ENCODE measurements at places on chromosomes 12 and 14.

DNA sequence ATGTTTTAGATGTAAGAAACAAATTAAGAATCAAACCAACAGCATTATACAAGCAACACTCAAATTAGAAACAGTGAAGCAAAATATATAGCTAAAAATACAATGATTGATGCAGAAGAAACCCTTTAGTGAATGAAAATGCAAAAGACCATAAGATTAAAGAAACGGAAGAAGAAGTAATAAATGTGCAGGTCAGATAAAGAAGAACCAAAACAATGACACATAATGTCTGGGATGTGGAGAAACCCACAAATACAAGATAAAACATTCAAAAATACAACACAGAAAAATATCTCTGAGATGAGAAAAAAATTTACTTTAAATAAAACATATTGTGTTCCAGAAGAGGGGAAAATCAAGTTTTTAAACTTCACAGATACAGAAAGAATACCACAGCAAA lies 73.4 kb upstream of the AVPR1A start:
- no peak overlapping the region for H3K27ac ChIP-seq
- H3K27me3 ChIP-seq: no peaks in the 10 kb centered on the region
- H3K4me1 ChIP-seq: no peaks in the 10 kb centered on the region
- H3K36me3 ChIP-seq: no peaks in the 10 kb centered on the region
- no peak for DNase-seq

- DNase-seq: peak; percentile 49
- H3K27me3 ChIP-seq: peaks cover 3% of the 10 kb centered on the region
- H3K36me3 ChIP-seq: peaks cover 25% of the 10 kb centered on the region
- H3K4me3 ChIP-seq: peak overlapping the region; percentile 94
- H3K4me1 ChIP-seq: peaks cover 48% of the 10 kb centered on the region
These were observed 481 bp downstream of the MAX start for GRCh38 chr14:65101631-65102440.

GRCh38 chr12:32418903-32419519 lies 19.7 kb downstream of the FGD4 start:
- no peaks in the 10 kb centered on the region for H3K36me3 ChIP-seq
- no peak for DNase-seq
- no peak overlapping the region for H3K4me3 ChIP-seq
- H3K27ac ChIP-seq: no peak overlapping the region
- H3K27me3 ChIP-seq: peaks cover 1% of the 10 kb centered on the region

DNA sequence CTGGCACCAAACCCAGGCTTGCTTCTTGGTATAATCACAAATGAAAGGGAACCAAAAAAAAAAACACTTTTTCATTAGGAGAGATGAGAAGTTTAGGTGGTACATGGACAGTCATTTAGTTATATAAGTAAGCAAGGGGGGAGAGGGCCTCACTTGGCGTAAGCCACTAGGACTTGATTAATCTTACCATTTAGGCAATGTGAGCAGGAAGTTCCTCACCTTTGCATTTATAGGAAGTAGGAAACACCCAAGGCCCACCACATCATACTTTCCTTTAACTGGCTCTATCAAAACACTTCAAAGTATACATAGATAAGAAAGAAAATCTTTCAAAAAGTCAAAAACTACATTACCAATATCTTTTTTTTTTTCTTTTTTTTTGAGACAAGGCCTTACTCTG lies 6.7 kb upstream of the RPS6KA5 start:
- H3K4me1 ChIP-seq: peaks cover 72% of the 10 kb centered on the region
- H3K4me3 ChIP-seq: no peak overlapping the region
- H3K36me3 ChIP-seq: peaks cover 5% of the 10 kb centered on the region
- H3K27ac ChIP-seq: peak overlapping the region; percentile 85
- no peak for DNase-seq

- H3K36me3 ChIP-seq: no peaks in the 10 kb centered on the region
- peaks cover 22% of the 10 kb centered on the region for H3K4me1 ChIP-seq
- H3K27me3 ChIP-seq: peaks cover 2% of the 10 kb centered on the region
These were observed 5.6 kb downstream of the ZNF385A start for GRCh38 chr12:54378796-54379397.

DNA sequence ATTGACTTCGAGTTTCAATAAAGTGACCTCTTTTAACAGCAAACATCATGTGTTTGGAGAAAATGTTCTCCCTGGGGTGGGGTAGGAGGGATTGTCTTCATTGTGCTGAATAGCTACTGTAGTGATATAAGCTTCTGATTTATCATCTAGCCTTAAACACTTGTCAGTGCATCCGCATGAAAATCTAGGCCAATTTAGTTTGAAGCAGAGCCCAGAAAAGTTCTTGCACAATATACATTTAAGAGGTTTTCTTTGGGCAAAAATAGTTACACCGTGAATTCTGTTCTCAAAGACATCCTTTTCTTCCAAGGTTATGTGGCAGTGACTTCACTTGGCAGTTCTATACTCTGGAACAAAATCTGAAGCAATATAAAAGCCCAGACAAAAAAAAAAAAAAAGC lies 136.0 kb upstream of the IFNG-AS1 start:
- H3K36me3 ChIP-seq: peaks cover 2% of the 10 kb centered on the region
- no peak overlapping the region for H3K27ac ChIP-seq
- no peaks in the 10 kb centered on the region for H3K27me3 ChIP-seq

DNA sequence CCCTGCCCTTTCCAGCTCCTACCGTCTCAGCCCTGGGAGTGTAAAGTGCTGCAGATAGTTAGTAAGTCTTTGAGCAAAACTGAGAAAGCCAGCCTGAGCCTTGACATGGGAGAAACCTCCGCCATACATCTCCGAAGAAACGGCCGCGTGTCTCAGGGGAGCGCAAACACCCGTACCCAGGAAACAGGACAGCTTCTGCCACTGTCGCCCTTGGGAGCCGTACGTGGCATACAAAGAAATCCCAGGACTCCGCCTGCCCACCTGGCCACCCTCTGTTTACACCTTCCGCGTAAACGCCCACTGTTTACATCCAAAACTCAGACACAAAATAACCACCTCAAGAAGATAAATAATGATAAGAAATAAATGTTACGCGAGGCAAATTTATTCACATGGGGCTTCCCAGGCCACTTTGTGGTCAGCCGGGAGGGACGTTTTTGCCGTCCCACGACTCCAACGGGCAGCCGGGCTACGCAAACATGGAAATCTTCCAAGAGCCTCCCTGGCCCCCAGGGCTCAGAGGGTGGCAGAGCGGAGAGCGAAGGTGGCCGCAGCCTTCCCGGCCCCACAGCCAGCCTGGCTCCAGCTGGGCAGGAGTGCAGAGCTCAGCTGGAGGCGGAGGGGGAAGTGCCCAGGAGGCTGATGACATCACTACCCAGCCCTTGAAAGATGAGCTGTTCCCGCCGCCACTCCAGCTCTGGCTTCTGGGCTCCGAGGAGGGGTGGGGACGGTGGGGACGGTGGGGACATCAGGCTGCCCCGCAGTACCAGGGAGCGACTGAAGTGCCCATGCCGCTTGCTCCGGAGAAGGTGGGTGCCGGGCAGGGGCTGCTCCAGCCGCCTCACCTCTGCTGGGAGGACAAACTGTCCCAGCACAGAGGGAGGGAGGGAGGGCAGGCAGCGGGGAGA lies at the start of gene BDKRB2:
BDKRB2 (plus strand) TSS at position 689 of the 908 bp plus-strand sequence. CDS start 32,269 bp downstream, outside the sequence.
- no peak within 1 kb of the TSS for H3K27ac ChIP-seq
- no peaks in the 10 kb centered on the region for H3K36me3 ChIP-seq
- H3K4me1 ChIP-seq: peaks cover 6% of the 10 kb centered on the region
- H3K4me3 ChIP-seq: peak within 1 kb of the TSS; percentile 22
- DNase-seq: peak; percentile 12
- H3K27me3 ChIP-seq: peaks cover 32% of the 10 kb centered on the region

- no peak overlapping the region for H3K27ac ChIP-seq
- peaks cover 10% of the 10 kb centered on the region for H3K27me3 ChIP-seq
- no peaks in the 10 kb centered on the region for H3K4me1 ChIP-seq
- no peak overlapping the region for H3K4me3 ChIP-seq
- H3K36me3 ChIP-seq: no peaks in the 10 kb centered on the region
These were observed 23.1 kb downstream of the PRIMA1 start for GRCh38 chr14:93765155-93765554.

- H3K27ac ChIP-seq: peak overlapping the region; percentile 46
- H3K27me3 ChIP-seq: no peaks in the 10 kb centered on the region
- H3K4me3 ChIP-seq: no peak overlapping the region
These were observed 55.2 kb downstream of the ERO1A start for GRCh38 chr14:52640137-52640536.

DNA sequence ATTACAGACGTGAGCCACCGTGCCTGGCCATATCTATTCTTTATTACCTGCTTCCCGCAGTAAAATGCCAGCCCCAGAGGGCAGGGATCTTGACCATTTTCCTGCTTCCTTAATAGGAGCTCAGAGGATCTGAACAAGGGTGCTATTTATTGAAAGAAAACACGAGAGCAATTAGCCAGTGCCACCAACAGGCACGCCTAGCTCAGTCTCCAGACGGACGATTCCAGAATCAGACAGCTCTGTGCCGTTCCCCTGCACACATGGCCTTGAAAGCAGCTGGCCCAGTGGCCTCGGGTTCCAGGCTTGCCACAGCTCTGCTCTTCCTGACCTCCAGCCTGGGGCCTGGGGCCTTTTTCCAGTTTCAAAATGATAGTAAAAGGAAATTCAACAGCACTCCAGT lies 135.2 kb upstream of the RFLNA start:
- H3K27ac ChIP-seq: no peak overlapping the region
- H3K27me3 ChIP-seq: peaks cover 6% of the 10 kb centered on the region
- H3K36me3 ChIP-seq: no peaks in the 10 kb centered on the region
- no peak for DNase-seq
- no peaks in the 10 kb centered on the region for H3K4me1 ChIP-seq

GRCh38 chr12:124326871-124327270 lies 32.0 kb downstream of the RFLNA start:
- H3K4me3 ChIP-seq: no peak overlapping the region
- H3K4me1 ChIP-seq: peaks cover 2% of the 10 kb centered on the region
- no peak overlapping the region for H3K27ac ChIP-seq
- DNase-seq: no peak
- H3K36me3 ChIP-seq: peaks cover 29% of the 10 kb centered on the region

GRCh38 chr14:65226824-65227604 lies 124.7 kb upstream of the MAX start:
- H3K4me3 ChIP-seq: no peak overlapping the region
- DNase-seq: no peak
- H3K27me3 ChIP-seq: no peaks in the 10 kb centered on the region
- H3K4me1 ChIP-seq: peaks cover 63% of the 10 kb centered on the region
- H3K27ac ChIP-seq: no peak overlapping the region
- H3K36me3 ChIP-seq: no peaks in the 10 kb centered on the region

DNA sequence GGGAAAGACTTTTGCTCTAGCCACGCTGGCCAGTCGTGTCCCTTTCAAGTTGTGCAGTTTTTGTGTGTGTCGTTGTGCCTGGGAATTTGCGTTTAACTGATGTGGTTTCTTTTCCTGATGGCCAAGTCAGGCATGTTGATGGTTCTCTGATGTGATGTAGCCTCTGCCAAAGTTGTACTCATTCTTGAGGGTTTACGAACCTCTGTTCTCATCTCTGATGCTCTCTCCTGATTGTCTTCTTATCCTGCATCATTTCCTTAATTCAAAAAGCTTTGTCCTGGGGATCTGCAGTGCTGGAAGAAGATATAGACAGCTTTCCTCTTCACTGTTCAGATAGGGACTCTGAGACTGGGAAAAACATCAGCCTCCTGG lies 25.4 kb downstream of the CD9 start:
- no peak for DNase-seq
- H3K4me1 ChIP-seq: peaks cover 13% of the 10 kb centered on the region
- no peak overlapping the region for H3K4me3 ChIP-seq
- H3K27ac ChIP-seq: no peak overlapping the region
- H3K36me3 ChIP-seq: no peaks in the 10 kb centered on the region

DNA sequence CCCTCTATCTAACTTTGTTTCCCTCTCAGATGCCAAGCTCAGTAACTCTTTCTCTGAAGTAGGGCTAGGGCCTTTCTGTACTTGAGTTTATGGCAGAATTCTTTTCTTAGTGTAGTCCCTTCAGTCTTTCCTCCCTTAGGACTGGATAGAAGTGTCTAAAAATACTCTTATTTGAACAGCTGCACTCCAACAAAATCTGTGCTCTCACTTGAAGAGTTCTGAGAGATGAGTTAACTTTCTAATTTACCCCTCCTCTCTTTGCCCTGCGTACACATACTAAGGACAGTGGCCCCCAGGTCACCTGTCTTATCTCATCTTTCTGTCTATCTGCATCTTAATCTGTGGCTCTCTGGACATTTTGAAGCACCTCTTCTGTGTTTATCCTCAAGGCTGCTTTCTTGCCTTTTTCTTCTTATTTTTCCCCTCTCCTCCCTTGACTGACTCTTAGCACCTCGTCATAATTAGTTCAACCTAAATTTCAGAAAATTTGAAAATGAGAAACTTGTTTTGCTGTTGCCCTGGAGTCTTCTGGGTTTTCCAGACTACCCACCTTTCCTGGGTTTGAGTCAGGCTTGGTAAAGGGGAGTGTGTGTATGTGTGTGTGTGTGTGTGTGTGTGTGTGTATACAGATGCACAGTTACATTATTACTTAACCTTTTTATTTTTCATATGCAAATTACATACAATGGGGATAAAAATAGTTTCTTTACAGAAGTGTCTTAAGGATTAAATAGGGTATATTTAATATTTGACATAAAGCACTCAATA lies 23.9 kb downstream of the NCKAP1L start:
- peaks cover 25% of the 10 kb centered on the region for H3K4me1 ChIP-seq
- no peak for DNase-seq
- no peaks in the 10 kb centered on the region for H3K27me3 ChIP-seq
- H3K27ac ChIP-seq: peak overlapping the region; percentile 80
- H3K36me3 ChIP-seq: peaks cover 71% of the 10 kb centered on the region

GRCh38 chr12:25896981-25897380 lies 61.5 kb upstream of the RASSF8 start:
- no peak overlapping the region for H3K4me3 ChIP-seq
- no peak for DNase-seq
- no peaks in the 10 kb centered on the region for H3K4me1 ChIP-seq
- H3K27me3 ChIP-seq: no peaks in the 10 kb centered on the region
- H3K36me3 ChIP-seq: no peaks in the 10 kb centered on the region

DNA sequence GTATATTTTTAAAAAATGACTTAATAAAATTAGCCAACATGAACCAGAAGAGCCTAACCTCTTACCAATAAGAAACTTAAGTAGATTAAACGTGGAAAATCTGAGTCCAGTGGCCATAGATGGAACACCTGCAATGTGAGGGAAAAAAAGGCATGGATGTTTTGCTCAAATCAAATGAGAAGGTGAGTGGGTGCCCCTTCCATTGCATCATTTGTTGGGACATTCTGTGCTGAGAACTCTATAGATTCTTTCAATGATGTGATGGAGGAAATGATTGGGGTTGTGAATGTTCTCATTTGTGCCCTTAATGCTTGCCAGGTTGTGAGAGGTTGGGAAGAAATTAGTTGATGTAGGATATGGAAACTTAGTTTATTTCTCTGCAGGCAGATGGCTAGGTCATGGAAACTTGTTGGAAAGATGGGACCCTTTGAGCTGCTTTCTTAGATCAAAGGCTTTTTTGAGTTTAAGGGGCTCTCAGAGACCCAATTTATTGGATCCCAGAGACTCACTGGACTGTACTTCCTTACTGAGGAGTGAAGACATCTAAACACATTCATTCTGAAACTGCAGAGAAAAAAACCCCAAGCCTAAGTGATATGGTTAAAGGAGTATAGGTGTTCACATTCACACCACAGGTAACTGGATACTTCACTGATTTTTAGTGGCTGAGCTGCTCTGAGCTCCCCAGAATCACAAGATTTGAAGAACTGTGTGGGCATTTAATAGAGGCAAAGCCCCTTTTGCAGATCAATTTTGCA lies 95.9 kb downstream of the DACT1 start:
- H3K27me3 ChIP-seq: peaks cover 11% of the 10 kb centered on the region
- no peak overlapping the region for H3K4me3 ChIP-seq
- H3K27ac ChIP-seq: peak overlapping the region; percentile 34
- peaks cover 16% of the 10 kb centered on the region for H3K4me1 ChIP-seq
- no peaks in the 10 kb centered on the region for H3K36me3 ChIP-seq

All from activated naive CD8-positive, alpha-beta T cell treated with anti-CD3 and anti-CD28 coated beads, Interleukin-2, amount 50 U/mL, for 24 hours (primary cell).